ENCODE measurements at places on chromosomes 4 and X.
A peak's percentile ranks its signal among the peaks of the same experiment; 100 is the strongest.

GRCh38 chr4:166987026-166987425 lies 247.3 kb downstream of the SPOCK3 start:
- no peak for DNase-seq

- DNase-seq, result no peak
These were observed 417.6 kb upstream of the ZFP42 start for GRCh38 chr4:187577941-187578480.

DNA sequence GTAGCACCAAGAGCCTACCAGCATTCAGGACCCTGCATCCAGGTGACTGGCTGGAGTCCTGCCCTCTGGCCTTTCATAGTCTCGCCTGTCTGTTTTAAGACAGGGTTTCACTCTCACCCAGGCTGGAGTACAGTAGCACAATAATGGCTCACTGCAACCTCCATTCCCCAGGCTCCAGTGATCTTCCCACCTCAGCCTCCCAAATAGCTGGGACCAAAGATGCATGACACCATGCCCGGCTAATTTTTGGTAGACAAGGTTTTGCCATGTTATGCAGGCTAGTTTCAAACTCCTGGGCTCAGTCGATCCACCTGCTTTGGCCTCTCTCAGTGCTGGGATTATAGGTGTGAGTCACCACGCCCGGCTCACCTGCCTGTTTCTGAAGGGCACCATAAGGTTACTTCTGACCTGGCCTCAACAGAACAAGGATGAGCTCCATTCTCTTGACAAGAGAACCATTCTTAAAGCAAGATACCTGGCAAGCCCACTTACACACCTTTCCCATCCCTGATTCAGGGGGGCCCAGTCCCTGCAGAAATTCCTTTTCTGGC lies 6.7 kb downstream of the RPS4X start:
- DNase-seq, result no peak

- no peak for DNase-seq
These were observed 326.4 kb downstream of the PPP3CA start for GRCh38 chr4:101020956-101021355.

DNA sequence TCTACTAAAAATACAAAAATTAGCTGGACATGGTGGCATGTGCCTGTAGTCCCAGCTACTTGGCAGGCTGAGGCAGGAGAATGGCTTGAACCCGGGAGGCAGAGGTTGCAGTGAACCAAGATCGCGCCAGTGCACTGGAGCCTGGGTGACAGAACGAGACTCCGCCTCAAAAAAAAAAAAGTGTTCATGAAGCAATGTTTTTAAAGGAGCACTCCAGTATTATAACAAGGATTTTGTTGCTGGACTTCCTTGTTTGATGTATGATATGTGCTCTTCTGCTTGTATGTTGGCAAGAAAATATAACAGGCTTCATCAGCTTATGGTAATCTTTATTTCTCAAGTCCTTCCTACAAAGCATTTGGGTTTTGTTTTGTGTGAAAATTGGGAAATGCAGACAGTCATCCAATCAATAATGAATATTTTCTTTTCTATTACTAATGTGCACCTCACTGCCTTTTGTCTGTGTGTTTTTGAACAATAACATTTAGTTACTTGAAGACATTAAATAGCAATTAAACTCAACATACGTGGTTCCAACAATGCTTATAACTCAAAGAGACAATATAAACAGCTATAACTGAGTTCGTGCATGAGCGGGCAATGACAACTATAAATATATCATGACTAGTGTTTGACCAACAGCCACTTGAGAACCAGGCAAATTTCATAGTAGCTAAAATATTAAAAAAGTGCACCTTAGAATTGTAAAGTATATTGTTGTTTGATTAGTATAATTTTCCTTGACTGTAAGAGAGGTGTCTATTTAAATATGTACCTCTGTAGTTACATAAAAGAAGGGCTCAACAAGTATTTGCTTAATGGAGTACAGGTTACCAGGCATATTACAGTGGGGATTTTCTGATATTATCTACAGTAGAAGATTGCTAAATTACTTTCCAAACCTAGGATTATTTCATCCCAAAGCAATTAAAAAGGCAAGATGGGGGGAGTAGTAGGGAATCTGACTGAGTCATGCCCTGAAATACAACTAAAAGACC lies 210.7 kb downstream of the PPP3CA start:
- DNase-seq, result no peak

DNA sequence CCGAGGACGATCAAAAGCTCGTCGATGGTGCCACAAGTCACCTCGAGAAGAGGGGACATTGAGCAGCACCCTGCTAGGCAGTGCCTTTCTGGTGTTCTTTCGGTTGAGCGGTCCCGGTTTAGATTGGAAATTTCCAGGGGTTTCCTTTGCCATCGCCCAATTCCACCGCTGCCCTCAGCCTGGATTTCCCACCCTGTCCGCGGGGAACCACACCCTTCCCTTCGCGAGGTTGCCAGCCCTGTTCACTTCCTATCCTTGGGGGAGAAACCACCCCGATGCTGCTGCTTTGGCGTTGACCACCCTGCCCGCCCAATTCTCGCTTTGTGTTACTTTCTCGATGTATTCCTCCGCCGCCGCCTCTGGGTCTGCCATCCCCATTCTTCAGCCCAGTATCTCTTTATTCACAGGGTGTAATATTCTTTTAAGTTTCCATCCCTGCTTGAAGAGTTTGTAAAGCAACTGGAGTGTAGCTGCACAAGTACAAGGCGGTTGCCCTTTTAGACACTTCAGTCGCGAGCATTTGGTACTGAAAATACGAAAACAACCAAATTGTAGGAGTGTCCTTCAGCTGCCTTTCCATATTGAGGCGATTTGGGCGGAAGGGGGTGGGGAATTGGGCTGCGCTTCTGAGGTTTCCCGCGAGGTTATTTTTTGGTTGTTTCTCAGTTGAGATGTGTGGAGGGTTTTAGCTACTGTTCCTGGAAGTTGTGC lies 1.1 kb downstream of the OGT start:
- peak; percentile 53 for DNase-seq

DNA sequence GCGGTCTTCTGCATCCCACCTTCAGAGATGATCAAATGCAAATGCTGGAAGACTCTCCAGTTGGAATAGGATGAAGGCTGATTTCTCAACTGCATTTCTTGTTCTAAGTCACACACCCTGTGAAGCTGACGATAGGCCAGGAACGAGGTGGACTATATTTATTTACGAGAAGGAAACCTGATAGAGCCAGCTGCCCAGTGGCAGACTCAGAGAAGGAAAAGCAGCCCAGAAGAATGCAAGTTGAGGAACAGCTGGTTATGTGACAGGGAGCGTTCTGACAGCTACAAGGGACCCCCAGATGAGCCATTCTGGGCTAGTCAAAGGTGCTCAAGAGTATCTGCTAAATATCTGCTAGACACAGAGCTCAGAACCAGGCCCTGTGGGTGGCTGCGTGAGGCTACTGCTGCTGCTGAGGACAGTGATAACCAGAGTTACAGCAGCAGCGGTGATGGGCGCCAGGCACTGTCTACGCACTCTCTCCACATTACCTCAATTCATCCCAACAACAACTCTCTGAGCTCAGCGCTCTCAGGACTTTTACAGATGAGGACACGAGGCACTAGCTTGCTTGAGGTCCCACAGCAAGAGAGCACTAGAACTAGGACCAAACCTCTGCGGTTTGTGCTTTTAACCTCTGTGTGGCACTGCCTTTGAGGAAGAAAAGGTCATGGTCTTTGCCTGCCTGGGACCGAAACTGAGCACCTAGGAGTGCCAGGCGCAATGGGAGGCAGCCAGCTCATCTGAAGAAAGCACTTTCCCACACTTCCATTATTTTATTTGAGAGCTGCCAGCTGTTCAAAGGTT lies 69.0 kb downstream of the GATB start:
- no peak for DNase-seq

- no peak for DNase-seq
These were observed 1.5 kb downstream of the FRMPD3 start for GRCh38 chrX:107450823-107451509.
